ENCODE measurements at places on chromosomes 11 and 22.

DNA sequence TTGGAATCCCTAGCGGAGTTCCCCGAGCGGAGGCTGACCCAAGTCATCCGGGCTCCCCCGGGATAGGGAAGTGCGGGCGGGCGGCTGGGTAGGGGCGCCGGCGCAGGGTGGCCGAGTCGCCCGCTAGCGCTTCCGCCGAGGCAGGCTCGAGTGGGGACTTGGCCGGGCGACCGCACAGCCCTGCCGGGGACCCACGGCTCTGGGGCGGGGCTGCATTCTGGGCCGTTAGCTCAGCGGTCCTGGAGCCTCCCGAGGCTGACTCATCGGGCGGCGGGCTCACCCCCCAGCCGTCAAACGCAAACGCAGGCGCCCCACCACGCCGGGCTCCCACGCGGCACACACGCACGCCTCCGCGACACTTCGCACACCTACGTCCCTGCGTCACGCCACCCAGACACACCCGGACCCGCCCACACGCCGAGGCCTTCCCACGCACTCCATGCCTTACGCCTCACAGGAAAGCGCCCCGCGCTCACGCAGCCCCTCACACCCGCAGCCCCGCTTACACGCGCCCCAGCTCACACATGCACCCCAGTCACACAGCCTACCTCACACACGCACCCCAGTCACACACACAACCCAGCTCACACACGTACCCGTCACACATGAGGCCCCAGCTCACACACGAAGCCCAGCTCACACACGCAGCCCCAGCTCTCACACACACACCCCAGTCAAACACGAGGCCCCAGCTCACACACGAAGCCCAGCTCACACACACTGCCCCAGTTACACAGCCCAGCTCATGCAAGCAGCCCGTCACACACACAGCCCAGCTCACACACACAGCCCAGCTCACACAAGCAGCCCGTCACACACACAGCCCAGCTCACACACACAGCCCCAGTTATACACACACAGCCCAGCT, 1.2 kb downstream of the PHLDB1 start:
- peak; percentile 74 for DNase-seq

GRCh38 chr22:17638182-17638431, 450 bp upstream of the BCL2L13 start:
- DNase-seq: no peak

DNA sequence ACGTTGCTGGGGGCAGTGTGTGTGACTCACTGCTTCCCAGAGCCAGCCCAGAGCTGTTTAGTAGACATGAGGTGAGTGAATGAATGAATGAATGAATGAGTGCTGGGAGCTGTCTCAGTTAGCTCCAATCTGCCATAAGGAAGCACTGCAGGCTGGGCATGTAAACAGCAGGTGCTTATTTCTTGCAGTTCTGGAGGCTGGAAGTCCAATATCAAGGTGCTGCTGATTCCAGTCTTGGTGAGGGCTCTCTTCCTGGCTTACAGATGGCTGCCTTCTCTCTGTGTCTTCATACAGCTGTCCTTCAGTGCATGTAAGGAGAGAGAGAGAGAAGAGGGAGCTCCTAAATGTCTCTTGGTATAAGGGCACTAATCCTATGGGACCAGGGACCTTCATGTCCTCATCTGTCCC, 4.1 kb downstream of the C11orf21 start:
- no peak for DNase-seq

- no peak for DNase-seq
These were observed 575.4 kb upstream of the LRRC4C start for GRCh38 chr11:42034826-42035225.

GRCh38 chr22:25955323-25955722, 213.3 kb downstream of the MYO18B start:
- no peak for DNase-seq

- DNase-seq: no peak
These were observed 7.4 kb upstream of the PIM3 start for GRCh38 chr22:49953027-49953679.

GRCh38 chr11:13781153-13781552, 112.7 kb downstream of the FAR1 start:
- no peak for DNase-seq

DNA sequence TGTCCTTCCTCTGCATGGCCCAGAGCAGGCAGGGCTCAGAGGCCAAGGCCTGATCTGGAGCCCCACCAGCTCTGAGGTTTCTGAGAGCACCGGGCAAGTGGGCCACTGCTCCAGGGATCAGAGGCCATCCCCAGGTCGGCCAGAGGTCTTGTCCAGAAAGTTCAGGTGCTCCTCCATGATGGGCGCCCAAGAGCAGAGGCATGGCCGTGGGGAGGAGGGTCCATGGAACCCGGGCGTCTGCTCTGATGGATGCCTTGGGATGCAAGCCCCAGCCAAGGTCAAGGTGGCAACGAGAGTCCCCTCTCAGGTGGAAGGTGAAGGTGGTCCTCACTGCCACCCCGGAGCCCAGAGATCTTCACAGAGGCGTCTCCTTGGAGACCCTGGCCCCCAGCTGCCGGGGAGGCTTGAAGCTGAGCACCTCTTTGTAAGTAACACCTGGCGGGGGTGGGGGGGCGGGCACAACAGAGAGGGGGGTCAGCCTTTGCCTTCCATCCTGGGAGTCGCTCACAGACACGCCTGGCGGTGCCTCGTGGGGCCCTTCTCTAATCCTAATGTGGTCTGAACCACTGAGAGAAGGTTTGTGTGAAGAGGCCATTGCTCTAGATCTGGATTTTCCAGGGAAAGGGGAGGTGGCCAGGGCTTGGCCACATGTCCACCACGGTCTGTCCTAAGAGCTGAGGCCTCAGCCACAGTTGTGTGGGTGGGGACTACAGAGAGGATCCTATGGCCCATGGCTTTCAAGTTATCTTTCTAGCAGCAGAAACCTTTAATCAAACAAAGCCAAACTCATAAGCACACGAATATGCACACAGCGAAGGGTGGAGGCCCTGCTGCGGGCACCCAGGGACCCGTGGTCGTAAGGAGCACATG, 2.2 kb upstream of the HDAC10 start:
- no peak for DNase-seq

- no peak for DNase-seq
These were observed 749 bp upstream of the BEST1 start for GRCh38 chr11:61949169-61950034.

DNA sequence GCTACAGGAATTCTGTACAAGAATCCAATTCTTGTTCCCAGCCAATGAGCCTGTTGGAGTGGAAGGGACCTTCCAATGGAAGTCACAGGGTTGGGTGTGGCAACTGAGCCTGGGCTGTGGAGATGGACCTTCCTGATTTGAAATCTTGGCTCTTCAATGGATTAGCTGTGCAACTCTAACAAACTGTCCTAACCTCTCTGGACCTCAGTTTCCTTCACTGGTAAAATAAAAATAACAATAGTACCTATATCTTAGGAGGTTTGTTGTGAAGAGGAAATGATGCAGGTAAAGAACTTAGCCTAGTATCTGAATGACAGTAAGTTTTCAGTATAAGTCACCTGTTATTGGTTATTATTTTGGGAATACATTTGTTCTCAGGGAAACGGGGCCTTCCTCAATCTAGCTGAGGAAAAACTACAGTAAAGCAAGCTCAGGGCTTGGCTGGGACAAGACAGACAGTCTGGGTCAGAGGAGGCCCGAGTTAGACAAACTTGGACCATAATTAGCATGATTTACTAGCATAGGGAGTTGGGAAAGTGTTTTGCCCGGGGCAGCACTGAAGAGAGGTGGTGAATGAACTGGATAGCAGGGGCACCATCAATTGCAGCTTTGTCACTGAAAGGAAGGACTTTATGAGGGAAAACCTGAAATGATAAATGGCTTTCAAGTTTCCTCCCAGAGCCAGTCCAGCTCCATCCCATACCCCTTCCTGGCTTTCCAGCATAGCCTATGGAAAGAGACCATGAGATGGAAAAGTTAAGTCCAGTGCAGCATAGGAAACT, 13.7 kb downstream of the ELF5 start:
- DNase-seq: no peak

DNA sequence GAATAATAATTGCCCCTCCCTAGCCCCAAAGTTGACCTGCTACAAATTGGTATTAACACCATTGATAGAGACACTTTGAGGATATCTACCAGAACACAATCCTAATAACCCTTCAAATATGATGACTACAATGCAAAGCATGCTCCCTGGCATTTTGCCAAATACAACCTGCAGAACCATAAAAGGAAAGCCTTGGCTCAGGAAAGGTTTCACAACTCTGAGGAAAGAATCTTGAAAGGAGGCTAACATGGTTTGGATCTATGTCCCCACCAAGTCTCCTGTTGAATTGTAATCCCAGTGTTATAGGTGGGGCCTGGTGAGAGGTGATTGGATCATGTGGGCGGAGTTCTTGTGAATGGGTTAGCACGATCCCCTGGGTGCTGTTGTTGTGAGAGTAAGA, 140.4 kb upstream of the ARHGAP42 start:
- no peak for DNase-seq

DNA sequence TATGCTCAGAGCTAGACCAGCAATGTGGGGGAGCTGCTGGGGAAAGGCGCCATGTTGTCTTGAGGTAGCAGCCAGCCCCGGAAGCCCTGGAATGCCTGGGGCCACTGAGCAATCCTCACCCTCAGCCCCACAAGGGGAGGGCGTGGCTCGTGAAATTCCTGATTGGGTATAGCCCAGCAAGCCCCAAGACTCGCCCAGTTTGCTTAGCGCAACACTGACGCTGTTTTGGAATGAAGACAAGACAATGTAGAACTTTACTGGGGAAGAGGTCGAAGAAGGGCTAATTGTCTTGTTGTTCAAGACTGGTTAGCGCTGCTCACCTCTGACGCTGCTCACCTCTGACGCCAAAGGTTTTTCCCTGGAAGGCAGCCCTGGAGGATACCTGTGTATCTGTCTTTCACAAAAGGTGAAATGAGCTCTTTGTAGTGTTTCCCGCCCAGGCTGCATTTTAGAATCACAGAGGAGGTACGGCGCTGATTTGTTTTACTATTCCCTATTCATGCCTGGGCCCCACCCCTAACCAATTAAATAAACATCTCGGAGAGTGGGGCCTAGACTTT, 47.6 kb downstream of the ST3GAL4 start:
- no peak for DNase-seq

DNA sequence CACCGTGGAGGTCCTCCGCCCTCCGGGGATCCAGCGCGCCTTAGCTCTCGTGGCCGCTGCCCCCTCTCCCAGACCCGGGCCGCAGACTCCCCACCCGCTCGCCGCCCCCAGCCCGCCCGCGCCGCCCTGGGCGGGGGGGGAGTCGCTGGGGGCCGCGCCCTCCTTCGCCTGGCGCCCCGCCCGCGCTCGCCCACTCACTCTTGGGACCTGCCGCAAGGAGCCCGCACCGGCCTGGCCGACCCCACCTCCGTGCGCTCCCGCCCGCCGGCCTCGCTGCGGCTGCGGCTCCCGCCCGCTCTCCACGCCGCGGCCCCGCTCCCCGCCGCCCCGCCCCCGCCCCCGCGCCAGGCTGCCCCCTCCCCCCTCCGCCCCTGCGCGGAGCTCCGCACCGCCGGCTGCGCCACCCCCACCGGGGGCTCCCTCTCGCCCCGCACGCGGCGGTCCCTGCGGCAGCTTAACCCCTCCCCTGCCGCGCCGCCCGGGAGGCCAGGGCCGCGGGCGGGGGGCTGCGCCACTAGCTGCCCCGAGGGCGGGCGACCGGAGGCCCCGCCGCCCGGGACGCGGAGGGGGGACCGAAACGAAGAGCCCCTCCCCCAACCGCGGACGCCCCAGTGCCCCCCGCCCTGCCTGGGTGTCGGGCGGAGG, 724 bp upstream of the RASGRP2 start:
- no peak for DNase-seq

GRCh38 chr11:73420136-73420535, 43.9 kb downstream of the RELT start:
- no peak for DNase-seq

DNA sequence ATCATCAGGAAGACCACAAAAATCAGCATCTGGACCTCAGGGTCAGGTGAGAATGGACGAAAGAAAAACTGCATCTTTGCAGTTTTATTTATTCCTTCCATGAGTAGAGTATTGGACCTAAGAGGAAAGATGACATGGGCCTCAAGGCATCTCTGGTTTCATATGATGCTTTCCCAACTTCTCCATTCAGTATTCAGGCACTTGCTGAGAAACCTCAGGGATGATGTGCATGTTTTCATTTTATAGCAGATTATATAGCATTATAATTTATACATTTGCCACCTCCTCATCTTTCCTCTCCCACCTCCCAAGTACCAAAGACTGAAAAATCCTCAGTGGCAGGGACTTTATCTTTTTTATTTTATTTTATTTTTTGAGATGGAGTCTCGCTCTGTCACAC, at the start of gene OR10V1:
TSS of gene OR10V1 (minus strand) at position 101 of the 400 bp plus-strand sequence. CDS start at position 101, 0 bp downstream.
- no peak for DNase-seq

GRCh38 chr11:70860888-70861287, 391.5 kb downstream of the SHANK2 start:
- DNase-seq: no peak

DNA sequence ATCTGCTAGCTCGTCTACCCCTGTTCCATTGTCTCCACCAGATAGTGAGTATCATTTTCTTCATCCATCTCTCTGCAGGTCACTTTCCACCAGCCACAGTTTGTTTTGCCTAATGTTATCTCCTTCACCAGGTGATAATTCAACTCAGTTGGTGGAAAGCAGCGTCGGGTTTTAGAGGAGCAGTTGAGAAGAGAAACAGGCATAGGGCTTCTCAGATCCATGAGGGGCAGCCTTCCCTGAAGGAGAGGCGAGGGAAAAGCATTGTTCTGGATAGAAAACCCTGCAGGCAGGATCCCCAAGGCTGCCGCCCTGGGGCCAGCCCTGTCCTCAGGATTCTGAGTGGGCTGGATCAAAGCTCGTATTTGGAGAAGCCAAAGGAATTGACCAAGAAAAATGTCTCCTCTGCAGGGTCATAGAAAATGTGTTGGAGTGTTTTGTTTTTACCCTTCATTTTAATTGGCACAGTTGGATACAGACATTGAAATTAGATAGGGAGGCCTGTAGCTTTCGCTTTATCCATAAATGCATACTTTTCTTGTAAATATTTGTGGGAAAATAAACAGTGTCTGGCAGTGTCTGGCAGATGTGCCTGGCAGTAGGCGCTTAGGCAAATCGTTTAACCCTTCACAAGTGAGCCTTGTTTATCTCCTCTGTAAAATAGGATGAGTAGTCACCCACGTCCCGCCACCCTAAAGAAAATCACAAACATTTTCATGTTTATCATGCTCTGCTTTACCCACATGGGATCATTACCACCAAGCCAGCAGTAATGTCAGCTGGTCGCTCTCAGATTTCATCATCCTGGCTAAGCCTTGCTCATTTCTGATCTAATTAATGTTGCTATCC, 73.4 kb upstream of the TTC12 start:
- DNase-seq: no peak

DNA sequence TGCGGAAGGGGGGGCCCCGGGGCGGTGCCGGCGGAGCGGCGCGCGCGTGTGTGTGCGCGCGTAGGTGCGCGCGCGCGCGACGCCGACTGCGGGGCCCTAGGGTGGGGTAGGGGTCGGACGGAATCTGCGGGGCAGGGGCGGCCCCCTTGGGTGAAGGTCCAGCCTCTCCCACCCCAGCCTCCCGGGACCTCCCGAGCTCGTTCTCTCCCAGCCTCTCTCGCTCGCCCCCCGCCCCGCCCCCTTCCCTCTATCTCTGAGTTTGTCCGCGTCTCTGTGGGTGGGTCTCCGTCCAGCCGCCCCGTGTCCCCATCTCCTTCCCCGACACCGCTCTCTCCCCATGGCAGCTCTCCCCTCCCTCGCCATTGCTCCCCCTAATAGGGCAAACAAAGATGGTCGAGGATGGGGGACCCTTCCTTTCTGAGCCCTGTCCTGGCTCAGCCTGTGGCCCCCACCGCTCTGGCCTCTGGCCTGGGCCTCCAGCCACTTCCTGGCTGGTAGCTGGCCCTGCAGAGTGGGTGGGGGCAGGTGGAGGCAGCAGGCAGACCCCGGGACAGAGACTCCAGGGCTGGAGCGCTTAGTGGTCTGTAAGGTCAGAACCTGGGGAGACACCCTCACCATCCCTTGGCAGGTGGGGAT, 33.0 kb upstream of the PRR5 start:
- DNase-seq: no peak

GRCh38 chr22:38110008-38110862, at the start of gene BAIAP2L2:
TSS of gene BAIAP2L2 (minus strand) at chr22:38110684. CDS start at chr22:38110525, 159 bp downstream.
- no peak for DNase-seq
